ENCODE measurements at places on chromosomes 3 and 15. TPM values are rescaled to one million over a fixed set of nuclear protein-coding genes. Genes with fewer than 3 reads are reported as not detected.

The CNTN3 gene
- 0.21 TPM for total RNA-seq

The TM6SF1 gene
- not detected for total RNA-seq

The P2RY14 gene
- not detected for total RNA-seq

The ILDR1 gene
- total RNA-seq, result 0.07 TPM

The GRAMD2A gene
- total RNA-seq, result 0.43 TPM

The ALPK3 gene
- total RNA-seq, result 9.5 TPM

The FANCD2OS gene
- total RNA-seq, result not detected

The MYH15 gene
- 0.12 TPM for total RNA-seq

The DAPK2 gene
- total RNA-seq, result 9.7 TPM

The STARD9 gene
- 11.9 TPM for total RNA-seq

The ATP13A5 gene
- total RNA-seq, result not detected

The TMEM42 gene
- 17.7 TPM for total RNA-seq

The CNBP gene
- 424 TPM for total RNA-seq

The GCHFR gene
- total RNA-seq, result 2.8 TPM

The ERICH6 gene
- not detected for total RNA-seq

The CDHR4 gene
- total RNA-seq, result 0.12 TPM

The COPG1 gene
- 65.4 TPM for total RNA-seq

The P2RY12 gene
- total RNA-seq, result not detected

The MFAP1 gene
- total RNA-seq, result 42.4 TPM

The PP2D1 gene
- total RNA-seq, result not detected

The GALNT15 gene
- 0.09 TPM for total RNA-seq

The NPAP1 gene
- 0.06 TPM for total RNA-seq

The CD200 gene
- total RNA-seq, result 41.5 TPM

The XCR1 gene
- total RNA-seq, result not detected

The LEO1 gene
- 43.9 TPM for total RNA-seq

The TGM5 gene
- total RNA-seq, result not detected

The GLDN gene
- 5.3 TPM for total RNA-seq

The SEMA5B gene
- total RNA-seq, result 10.1 TPM

The NANOGP8 gene
- 1.5 TPM for total RNA-seq

The ANKRD28 gene
- 29.3 TPM for total RNA-seq

The CPNE9 gene
- total RNA-seq, result not detected

The KBTBD13 gene
- not detected for total RNA-seq

The GP5 gene
- 0.03 TPM for total RNA-seq

The CYP1A1 gene
- total RNA-seq, result 0.15 TPM

The KLF15 gene
- 7.2 TPM for total RNA-seq

The MUC20 gene
- total RNA-seq, result not detected

The THRB gene
- 1.1 TPM for total RNA-seq

The OSTN gene
- 1.2 TPM for total RNA-seq

The CX3CR1 gene
- total RNA-seq, result not detected

The RTP3 gene
- total RNA-seq, result not detected

The GOLGA8T gene
- not detected for total RNA-seq

Measured in neural progenitor cell (in vitro differentiated cells).